NCI-H2081 (cell line): ENCODE measurements at places on chromosomes 1 and 21.

DNA sequence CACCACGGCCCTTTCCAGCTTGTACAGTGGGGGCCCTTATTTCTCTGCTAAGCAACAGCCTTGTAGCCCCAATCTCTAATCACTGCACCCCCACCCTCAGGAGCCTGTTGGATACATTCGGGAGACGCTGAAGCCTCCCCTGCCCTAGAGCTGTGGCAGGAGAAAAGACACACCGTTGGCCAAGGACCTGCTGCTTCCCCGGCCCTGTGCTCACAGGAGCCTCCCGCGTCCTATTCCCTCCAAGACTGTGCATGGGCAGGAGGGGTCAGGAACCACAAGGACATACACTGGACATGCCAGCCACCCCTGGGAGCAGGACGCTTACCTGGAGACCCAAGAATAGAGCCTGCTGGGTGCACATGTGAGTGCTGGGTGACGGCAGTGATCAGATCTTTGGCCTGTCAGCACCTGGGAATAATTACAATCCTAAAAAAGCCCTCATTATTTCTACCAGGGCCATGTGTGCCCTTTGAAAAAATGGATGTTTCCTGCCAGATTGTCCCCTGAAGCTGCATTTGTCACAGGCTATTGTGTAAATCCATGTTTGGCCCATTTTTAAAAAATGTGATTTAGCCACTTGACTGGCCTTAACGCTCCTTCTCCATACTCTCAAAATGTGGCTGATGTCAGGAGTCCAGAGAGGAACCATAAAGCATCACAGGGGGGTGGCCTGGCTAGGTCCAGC, 590.6 kb downstream of the MATN1 start:
- DNase-seq = no peak

DNA sequence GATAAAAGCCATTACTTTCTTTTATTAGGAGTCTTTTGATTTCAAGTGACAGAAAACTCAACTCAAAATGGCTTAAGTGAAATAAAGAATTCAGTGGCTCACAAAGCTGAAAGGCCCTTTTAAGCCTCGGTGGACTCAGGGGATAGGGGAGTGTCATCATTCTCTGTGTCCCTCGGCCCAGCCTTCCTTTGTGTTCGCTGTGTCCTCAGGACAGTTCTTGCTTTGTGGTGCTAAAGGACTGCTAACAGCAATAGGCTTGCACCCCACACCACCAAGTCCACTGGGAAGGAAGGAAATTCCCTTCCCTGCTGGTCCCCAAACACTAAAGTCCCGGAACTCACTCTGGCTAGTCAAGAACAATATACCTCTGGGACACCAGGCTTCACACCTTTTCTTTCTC, 129.2 kb downstream of the NTPCR start:
- DNase-seq = no peak

DNA sequence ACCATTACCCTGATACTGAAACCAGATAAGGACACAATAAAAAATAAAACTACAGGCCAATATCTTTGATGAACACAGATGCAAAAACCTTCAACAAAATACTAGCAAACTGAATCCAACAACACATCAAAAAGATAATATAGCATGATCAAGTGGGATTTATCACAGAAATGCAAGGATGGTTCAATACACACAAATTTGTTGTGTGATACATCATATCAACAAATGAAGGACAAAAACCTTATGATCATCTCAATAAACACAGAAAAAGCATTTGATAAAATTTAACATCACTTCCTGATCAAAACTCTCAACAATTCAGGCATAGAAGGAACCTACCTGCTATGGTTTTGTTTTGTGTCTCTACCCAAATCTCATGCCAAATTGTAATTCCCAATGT, 74.3 kb upstream of the VANGL1 start:
- DNase-seq = no peak

- peak; percentile 43 for DNase-seq
These were observed 22.8 kb upstream of the SLC45A3 start for GRCh38 chr1:205703072-205703471.

GRCh38 chr21:25708467-25709065, 26.1 kb downstream of the ATP5PF start:
- peak; percentile 0 for DNase-seq

DNA sequence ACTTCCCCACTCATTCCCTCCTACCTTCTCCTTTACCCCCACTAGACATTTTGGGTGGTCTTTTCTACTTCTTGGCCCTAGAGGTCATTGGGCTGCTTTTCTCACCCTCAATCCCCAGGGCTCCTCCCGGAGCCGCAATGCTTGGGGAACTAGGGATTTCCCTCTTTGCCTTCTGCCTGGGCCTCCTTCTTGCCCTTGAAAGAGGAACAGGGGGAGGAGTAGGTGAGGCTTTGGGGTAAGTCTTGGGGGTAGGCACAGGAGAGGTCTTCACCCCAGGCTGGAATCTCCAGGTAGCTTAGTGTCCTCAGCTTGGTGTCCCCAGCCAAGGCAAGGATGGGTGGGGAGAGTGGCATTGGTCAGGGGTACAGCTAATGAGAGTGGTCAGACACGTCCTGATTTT, 56.2 kb upstream of the EPS8L3 start:
- DNase-seq = no peak

GRCh38 chr1:89640440-89640839, 7.5 kb downstream of the LRRC8C start:
- DNase-seq = no peak
